ENCODE measurements at places on chromosomes 12 and 14. TPM values are rescaled to one million over a fixed set of nuclear protein-coding genes. Genes with fewer than 3 reads are reported as not detected.

The OVCH1 gene
- under 0.01 TPM for total RNA-seq

The GRIP1 gene
- total RNA-seq = not detected

The CMKLR1 gene
- not detected for total RNA-seq

The CLEC6A gene
- total RNA-seq = not detected

The CEP128 gene
- total RNA-seq = 5.4 TPM

Measured in bronchial smooth muscle cell (primary cell).